Esophagus muscularis mucosa (tissue), 4 donors: ENCODE measurements at places on chromosomes 3 and 15. TPM values are rescaled to one million over a fixed set of nuclear protein-coding genes. Genes with fewer than 3 reads are reported as not detected.

DNA sequence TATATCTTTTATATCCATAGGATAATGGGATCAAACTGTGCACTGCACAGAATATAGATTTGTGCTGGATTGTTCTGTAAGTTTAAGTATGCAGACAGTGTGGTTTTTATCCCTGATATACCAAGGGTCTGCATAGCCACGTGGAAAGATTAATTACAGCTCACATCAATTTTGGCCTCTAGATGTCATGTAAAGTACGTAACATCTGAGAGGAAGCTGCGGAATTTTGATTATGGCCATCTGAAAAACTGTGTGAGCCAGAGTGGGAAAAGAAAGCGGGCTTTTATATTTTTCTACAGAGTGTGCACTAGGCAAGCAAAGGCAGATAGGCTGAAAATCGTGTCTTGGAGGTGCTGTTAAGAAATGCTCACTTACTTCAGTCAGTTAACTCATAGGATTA is 562.7 kb downstream of the GBE1 start:
- DNase-seq = no peak

- no peak for DNase-seq
Measured at GRCh38 chr15:49742381-49742780, 121.5 kb downstream of the DTWD1 start.

DNA sequence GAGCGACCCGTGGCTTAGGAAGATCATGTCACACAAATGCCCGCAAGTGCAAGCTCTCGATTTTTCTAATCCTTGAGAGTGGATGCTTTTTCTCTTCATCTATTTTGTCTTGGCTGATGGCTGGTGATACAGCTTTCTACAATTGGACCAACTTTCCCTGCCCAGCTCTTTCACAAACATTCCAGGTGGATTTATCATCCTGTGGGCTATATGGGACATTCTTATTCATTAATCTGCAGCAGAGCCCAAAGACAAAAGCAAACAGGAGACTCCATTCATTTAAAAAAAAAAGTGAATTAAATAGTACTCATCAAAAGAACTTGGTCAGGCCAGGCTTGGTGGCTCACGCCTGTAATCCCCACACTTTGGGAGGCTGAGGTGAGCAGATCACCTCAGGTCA is 14.2 kb upstream of the TSEN2 start:
- DNase-seq = no peak

DNA sequence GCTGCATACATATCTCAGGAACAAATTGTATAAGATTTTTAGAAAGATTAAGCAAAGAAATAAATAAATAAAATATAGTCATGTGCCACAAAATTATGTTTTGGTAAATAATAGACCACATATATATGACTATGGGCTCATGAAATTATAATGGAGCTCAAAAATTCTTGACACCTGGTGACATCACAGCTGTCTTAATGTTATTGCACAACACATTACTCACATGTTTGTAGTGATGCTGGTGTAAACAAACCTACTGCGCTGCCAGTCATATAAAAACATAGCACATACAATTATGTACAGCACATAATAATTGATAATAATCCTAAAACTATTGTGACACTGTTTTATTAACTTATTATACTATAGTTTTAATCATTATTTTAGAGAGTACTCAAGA is 1159.1 kb downstream of the SI start:
- DNase-seq = no peak

Gene HYAL3
- total RNA-seq = 2.1 TPM

Gene CCR1
- 5.3 TPM for total RNA-seq
